ENCODE measurements at places on chromosomes 6 and 20.

DNA sequence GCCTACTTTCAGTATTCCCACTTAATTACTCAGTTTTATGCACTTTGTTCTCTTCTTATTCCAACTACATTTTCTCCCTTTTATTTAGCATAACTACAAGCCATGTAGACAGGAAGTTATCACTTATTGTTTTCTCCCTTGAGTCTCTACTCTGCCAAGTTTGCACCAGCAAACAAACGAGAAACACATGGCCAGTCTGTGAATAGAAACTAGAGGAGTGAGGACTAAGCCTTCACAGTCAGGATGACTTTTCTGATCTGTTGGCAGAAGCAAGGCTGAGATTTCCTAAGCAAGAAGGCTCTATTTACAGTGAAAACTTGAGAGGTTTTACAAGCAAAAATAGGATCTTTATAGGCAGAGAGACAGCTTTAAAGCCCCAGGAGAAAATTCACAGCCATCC, 69.8 kb upstream of the TINAG start:
- no peak for DNase-seq

DNA sequence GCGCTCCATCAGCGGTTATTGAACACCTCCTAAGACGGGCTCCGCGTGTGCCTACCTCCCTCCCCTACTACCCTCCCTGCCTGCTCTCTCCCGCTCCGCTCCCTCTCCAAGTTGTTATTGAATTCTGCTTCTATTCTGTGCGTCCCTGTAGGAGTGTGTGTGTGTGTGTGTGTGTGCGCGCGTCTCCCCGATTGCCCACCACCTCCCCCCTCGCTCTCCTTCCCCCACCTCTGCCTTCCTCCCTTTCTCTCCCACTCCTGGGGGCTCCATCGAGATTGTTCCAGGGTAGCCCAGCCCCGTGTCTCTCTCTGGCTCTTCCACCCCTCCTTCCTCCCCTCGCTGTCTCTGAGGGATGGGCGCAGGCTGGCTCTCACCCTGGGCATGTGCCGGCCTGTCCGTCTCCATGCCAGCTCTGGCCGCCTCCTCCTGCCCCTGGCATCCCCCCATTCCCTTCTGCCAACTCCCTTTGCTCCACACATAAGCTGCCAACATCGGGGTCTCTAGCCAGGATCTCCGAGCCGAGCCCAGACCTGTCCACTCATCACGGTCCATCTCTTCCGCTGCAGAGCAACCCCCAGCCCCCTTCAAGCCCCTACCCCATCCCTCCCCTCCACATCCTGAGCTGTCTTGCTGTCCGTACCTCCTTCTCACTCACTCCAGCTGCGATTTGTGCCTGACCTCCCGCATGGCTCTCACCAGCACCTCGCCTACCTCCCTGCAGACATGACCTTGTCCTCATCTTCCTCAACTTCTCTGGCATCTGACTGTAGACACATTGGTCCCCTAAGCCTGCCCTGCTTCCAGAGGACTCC, 68.5 kb downstream of the SRC start:
- DNase-seq: no peak

DNA sequence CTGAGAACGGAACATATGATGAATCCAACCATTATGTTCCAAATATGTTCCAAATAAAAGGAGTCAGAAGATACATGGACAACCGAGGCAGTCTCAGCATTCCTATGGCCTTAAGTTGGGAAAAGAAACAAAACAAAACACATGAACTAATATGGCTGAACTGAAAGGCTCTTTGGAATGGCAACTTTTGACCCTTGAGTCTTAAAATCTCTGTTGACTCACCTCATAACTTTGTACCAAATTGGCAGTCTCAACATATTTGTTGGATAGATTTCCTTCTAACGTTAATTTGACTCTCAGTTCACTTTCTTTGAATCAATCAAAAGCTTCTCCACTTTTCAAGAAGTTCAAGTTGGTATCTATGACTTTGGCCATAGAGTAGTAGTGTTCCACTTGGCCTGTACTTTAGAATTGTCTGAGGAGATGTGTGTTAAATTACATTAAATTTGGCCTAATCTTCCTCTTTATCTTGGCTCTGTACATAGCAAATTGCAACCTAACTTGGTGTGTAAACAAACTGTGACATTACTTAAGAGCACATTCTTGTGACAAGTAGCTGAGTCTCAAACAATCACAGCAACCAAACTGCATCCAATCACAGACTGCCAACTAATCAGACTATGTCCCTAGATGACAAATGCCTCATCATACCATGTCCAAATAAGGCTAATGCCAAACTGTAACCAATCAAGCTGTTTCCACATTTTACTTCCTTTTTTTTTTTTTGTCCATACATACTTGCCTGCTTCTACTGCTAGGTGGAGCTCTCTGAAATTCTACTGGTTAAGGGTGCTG, 208.8 kb downstream of the BMP2 start:
- DNase-seq: no peak

GRCh38 chr6:20509212-20509611, 25.0 kb upstream of the CDKAL1 start:
- DNase-seq: peak; percentile 11

- no peak for DNase-seq
Observed at GRCh38 chr20:63891061-63892002, 3.6 kb upstream of the DNAJC5 start.

DNA sequence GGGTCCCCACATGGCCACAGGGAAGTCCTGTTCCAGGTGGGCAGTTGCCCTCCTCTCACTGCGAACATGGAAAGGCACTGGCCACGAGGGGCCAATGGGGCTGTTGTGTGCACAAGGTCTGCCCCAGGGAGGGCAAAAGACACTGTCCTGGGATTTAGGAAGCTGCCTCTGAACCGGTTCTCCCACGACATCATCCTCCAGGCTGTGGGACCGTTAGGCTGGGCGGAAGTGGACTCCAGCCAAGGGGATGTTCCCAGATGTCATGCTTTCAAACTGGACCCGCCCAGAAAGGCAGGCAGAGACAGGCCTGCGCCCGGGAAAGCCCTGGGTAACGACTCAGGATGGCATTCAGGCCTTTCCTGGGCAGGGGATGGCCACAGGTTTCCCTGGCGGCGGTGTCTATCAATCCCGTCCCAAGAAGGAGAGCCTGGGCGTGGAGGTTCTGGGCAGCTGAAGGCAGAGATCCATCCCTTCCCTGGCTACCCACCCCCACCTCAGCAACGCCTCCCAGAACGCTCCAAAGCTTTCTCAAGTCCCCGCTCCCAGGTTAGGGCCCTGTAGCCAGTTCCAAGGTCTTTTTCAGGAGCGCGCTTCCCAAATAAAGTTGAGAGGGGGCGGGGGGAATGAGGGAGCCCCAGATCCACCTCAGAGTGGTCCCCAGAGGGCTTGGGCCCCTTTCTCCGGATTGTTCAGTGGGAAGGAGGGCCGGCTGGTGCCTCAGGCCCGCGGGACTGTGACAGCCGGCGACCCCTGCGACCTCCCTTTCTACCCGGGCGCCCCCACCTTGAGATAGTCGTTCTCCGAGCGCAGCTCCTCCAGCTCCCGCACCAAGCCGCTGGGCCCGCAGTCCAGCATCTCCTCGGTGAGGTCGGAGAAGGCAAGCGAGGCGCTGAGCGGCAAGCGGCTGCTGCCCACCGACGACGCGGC, 13.8 kb upstream of the TLDC2 start:
- DNase-seq: peak; percentile 40

GRCh38 chr6:3791526-3792203, 40.2 kb upstream of the PXDC1 start:
- DNase-seq: no peak

DNA sequence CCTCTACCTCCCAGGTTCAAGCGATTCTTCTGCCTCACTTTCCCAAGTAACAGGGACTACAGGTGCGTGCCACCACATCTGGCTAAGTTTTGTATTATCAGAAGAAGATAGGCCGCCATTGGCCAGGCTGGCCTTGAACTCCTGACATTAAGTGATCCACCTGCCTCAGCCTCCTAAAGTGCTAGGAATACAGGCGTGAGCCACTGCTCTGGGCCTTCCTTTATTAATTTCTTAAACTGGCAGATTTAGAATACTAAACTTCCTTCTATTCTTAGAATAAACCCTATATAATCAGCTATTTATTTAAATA, 86.6 kb downstream of the HFE start:
- DNase-seq: no peak

GRCh38 chr6:133410638-133411435, 169.7 kb downstream of the EYA4 start:
- peak; percentile 20 for DNase-seq

DNA sequence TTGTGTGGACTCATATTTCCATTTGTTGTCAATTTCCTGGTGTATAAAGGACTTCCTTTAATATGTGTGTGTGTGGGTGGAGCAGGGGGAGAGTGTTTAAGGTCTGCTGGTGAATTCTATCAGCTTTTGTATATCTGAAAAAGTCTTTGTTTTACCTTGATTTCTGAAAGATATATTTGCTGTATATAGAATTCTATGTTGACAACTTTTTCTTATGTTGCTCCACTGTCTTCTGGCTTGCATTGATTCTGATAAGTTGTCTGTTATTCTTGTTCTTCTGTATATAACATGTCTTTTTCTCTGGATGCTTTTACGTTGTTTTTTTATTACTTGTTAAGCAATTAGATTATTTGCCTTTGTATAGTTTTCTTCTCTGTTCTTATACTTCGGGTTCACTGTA, 90.0 kb upstream of the CEP162 start:
- no peak for DNase-seq

- no peak for DNase-seq
Observed at GRCh38 chr6:79377047-79377446, 142.6 kb upstream of the HMGN3 start.

GRCh38 chr6:487956-488355, 96.4 kb downstream of the IRF4 start:
- no peak for DNase-seq

- no peak for DNase-seq
Observed at GRCh38 chr6:444653-445275, 53.2 kb downstream of the IRF4 start.
